ENCODE measurements at places on chromosomes 2 and 18. TPM values are rescaled to one million over a fixed set of nuclear protein-coding genes. Genes with fewer than 3 reads are reported as not detected.

DNA sequence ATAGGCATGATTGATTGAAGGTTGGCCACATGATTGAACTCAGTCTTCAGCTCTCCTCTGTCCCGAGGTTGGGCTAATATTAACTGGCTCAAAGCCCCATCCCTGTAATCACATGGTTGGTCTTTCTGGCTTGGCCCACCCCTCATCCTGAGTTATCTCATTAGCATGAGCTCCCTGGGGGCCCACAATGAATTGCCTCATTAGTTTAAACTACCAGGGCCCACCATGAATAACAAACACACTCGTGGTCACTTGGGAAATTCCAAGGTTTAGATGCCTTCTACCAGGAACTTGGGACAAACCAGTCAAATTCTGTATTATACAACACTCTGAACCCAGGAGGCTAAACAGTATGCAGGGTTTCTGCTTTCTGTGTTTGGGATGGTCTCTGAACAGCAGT is 121.7 kb upstream of the B3GNT2 start:
- H3K36me3 ChIP-seq: peaks cover 6% of the 10 kb centered on the region
- no peak overlapping the region for H3K27ac ChIP-seq
- H3K4me3 ChIP-seq: no peak overlapping the region
- DNase-seq: no peak
- no peaks in the 10 kb centered on the region for H3K27me3 ChIP-seq

GRCh38 chr2:26982102-26982742 is 11.8 kb downstream of the MAPRE3 start:
- H3K36me3 ChIP-seq: no peaks in the 10 kb centered on the region
- no peak overlapping the region for H3K4me3 ChIP-seq
- H3K4me1 ChIP-seq: no peaks in the 10 kb centered on the region
- H3K27me3 ChIP-seq: no peaks in the 10 kb centered on the region
- H3K27ac ChIP-seq: no peak overlapping the region

- no peaks in the 10 kb centered on the region for H3K4me1 ChIP-seq
- no peak overlapping the region for H3K27ac ChIP-seq
- no peaks in the 10 kb centered on the region for H3K27me3 ChIP-seq
- no peak overlapping the region for H3K4me3 ChIP-seq
These were observed 12.9 kb upstream of the ESPNL start for GRCh38 chr2:238087211-238087610.

DNA sequence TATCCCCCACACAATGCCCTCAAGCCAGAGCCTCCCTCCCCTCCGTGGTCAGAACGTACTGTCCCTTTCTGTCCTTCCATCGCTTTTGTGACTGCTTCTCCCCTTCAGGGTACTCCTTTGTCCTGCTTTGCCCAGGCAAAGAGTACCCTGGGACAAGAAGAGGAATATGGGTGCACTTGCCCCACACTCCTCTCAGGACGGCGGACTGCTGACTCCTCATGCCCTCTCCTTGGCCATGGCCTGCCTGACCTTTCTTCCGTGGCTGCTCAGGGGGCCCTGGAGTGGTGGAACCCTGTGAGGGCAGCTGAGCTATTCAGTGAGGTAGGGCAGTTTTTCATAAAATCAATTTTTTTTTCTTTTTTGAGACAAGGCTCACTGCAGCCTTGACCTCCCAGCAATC is 18.7 kb downstream of the C2orf74 start:
- H3K36me3 ChIP-seq: peaks cover 63% of the 10 kb centered on the region
- H3K27me3 ChIP-seq: no peaks in the 10 kb centered on the region
- H3K4me3 ChIP-seq: no peak overlapping the region
- DNase-seq: no peak

GRCh38 chr2:226190479-226191252 is 609.0 kb downstream of the IRS1 start:
- DNase-seq: no peak
- no peaks in the 10 kb centered on the region for H3K4me1 ChIP-seq
- no peaks in the 10 kb centered on the region for H3K36me3 ChIP-seq
- H3K27me3 ChIP-seq: no peaks in the 10 kb centered on the region
- H3K4me3 ChIP-seq: no peak overlapping the region

DNA sequence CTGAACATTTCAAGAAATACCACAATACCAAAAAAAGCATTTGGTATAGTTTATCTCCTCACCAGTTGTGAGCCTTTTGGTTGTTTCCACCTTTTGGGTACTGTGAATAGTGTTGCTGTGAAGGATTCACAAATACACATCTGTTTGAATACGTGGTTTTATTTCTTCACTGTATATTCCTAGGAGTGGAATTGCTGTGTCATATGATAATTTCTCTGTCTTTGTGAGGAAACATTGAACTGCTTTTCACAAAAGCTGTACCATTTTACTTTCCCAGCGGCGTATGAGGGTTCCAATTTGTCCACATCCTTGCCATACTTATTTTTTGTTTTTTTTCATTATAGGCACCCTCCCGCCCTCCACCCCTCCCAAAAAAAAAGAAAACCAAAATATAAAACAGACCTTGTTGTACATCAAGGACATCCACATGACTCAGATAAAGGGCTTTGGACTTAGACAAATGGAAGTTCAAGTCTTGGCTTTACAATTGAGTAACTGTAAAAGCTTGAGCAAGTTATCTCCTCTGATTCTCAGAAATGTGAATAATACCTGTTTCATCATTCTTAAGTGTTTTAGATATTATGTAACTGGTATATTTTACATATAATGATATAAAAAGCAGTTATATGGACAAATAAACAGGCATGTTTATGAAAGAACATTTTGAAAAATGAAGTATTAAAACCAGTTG is 19.0 kb downstream of the UBE2E3 start:
- no peak for DNase-seq
- no peaks in the 10 kb centered on the region for H3K4me1 ChIP-seq

- H3K4me3 ChIP-seq: no peak overlapping the region
- H3K36me3 ChIP-seq: no peaks in the 10 kb centered on the region
- H3K27ac ChIP-seq: no peak overlapping the region
- no peaks in the 10 kb centered on the region for H3K4me1 ChIP-seq
- DNase-seq: no peak
These were observed 16.4 kb upstream of the CNRIP1 start for GRCh38 chr2:68336192-68336591.

DNA sequence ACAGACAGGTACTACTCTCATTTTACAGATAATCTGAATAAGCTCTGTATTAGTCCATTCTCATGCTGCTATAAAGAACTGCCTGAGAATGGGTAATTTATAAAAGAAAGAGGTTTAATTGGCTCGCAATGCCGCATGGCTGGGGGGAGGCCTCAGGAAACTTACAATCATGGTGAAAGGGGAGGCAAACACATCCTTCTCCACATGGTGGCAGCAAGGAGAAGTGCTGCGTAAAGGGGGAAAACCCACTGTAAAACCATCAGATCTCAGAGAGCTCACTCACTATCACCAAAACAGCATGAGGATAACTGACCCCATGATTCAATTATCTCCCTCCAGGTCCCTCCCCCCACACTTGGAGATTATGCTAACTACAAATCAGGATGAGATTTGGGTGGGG is 254.4 kb downstream of the KCNE4 start:
- H3K27ac ChIP-seq: no peak overlapping the region
- H3K36me3 ChIP-seq: no peaks in the 10 kb centered on the region
- H3K4me1 ChIP-seq: no peaks in the 10 kb centered on the region
- H3K27me3 ChIP-seq: no peaks in the 10 kb centered on the region
- H3K4me3 ChIP-seq: no peak overlapping the region

- H3K4me1 ChIP-seq: no peaks in the 10 kb centered on the region
- H3K27me3 ChIP-seq: no peaks in the 10 kb centered on the region
- no peak overlapping the region for H3K27ac ChIP-seq
- H3K4me3 ChIP-seq: no peak overlapping the region
- no peak for DNase-seq
These were observed 154.8 kb upstream of the ZNF236 start for GRCh38 chr18:76667603-76668002.

DNA sequence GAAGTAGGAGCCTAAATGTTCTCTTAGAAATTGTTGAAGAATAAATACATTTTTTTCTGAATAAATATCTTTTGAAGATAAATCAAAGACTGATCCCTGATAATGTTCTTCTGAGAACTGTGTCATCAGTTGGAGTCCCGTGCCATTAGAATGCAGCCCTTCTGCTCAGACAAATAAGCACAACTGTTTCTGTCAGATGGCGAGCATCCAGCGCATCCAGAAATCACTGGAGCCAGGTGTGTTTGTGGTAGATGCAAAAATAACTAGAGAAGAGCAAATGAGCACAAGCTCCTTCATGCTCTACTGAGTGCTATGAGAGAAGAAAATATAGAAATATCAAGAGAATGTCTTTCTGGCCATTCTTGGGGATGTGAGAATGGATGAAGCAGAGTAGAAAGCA is 573.7 kb downstream of the THSD7B start:
- H3K27me3 ChIP-seq: no peaks in the 10 kb centered on the region
- no peak for DNase-seq
- no peaks in the 10 kb centered on the region for H3K4me1 ChIP-seq
- no peaks in the 10 kb centered on the region for H3K36me3 ChIP-seq

GRCh38 chr2:146579147-146579930 is 1265.5 kb upstream of the ACVR2A start:
- H3K4me1 ChIP-seq: no peaks in the 10 kb centered on the region
- no peaks in the 10 kb centered on the region for H3K36me3 ChIP-seq
- no peak overlapping the region for H3K4me3 ChIP-seq

GRCh38 chr18:37393945-37394609 is 171.5 kb downstream of the CELF4 start:
- no peaks in the 10 kb centered on the region for H3K4me1 ChIP-seq
- H3K4me3 ChIP-seq: no peak overlapping the region
- no peak for DNase-seq
- H3K27ac ChIP-seq: no peak overlapping the region

DNA sequence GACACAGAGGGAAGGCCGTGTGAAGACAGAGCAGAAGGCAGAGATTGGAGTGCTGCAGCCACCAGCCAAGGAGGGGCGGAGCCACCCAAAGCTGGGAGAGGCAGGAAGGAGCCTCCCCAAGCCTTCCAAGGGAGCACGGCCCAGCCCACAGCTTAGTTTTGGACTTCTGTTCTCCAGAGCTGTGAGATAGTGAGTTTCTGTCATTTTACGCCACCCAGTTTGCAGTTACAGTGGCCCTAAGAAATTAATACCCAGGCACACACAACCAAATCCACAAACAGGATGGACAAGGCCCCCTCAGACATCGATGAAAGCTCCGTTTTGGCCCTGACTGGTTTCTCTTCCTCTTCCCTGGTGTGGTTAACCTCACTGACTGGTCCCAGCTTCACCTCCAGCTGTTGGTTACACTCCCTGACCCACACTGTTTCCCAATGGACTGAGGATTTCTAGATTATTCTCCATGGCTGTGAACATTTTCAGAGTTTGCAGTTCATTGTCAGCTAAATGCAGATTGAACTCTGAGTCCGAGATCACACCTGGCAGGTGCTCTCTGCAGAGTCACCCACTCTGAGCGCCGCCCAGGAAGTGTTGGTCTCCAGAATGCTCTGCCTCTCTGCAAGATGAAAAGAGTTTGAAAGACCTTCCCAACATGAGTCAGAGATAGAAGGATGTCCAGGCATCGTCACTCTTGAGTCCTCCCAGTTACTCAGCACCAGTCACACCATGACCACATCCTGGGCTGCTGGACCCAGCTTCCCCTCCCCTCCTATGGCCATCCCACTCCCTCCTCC is 100.2 kb downstream of the TWIST2 start:
- no peak for DNase-seq
- no peaks in the 10 kb centered on the region for H3K27me3 ChIP-seq
- H3K4me3 ChIP-seq: no peak overlapping the region
- no peak overlapping the region for H3K27ac ChIP-seq

DNA sequence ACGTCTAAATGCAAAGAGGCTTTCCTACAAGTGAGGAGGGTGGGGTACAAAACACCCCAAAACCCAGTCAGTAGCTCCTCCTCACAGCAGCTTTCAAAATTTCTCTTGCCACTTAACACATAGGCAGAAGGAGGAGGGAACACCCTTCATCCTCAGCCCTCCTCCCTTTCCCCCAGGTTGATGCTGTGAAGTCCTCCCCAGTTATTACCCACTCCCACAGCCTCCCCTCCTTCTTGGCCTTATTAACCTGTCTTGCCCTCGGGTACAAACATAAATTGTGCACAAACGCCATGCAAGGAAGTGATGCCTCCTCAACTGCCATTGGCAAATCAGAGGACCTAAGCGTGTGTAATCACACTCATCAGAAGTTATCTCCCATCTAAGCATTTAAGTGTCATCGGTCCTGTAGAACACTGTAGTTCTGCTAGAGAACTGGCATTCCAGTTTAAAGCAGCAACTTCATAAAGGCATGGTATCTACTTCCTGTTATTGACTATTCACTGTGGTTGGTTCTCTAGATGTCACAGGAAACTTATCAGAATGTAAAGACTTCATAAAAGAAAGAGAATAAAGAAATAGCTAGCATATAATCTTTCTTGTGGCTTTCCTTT is at the start of gene DSC1:
Gene DSC1, minus strand, starts transcription at position 32 of the 611 bp plus-strand sequence. CDS start 262 bp downstream, outside the sequence.
- H3K4me3 ChIP-seq: peak within 1 kb of the TSS; percentile 28
- H3K27ac ChIP-seq: peak within 1 kb of the TSS; percentile 70
- no peaks in the 10 kb centered on the region for H3K4me1 ChIP-seq
- H3K36me3 ChIP-seq: no peaks in the 10 kb centered on the region
- H3K27me3 ChIP-seq: no peaks in the 10 kb centered on the region
- DNase-seq: peak; percentile 34

DNA sequence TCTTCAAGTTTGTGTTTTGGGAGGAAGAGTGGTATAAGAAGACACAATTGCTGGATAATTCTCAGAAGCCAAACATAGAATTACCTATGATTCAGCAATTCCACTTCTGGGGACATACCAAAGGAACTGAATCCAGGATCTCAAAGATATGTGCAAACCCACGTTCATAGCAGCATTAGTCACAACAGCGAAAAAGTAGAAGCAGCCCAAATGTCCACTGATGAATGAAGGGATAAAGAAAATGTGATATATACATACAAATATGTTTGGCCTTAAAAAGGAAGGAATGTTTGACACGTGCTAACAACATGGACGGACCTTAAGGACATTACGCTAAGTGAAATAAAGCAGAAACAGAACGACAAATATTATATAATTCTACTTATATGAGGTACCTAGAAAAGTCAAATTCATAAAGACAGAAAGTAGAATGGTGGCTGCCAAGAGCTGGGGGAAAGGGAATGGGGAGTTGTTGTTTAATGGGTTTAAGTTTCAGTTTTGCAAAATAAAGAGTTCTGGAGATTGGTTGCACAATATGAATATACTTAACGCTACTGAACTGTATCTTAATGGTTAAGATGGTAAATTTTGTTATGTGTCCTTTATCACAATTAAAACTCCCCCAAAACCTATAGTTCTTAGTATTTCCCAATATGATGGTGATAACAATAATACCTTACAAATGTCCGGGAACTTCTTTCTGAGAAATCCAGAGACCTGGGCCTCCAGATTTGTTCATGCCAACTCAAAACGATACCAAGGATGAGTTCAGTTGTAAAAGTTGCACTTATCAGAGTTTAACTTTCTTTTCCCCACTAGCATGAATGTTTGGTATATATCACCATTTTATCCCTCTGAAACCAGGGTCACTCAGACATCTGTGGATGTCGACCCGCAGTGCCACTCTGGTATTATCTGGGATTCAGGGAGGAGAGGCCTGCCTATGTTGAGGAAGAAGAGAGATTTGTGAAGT is 33.7 kb upstream of the WIPF1 start:
- H3K36me3 ChIP-seq: peaks cover 22% of the 10 kb centered on the region
- DNase-seq: no peak
- H3K27ac ChIP-seq: peak overlapping the region; percentile 82

IL1RL1 gene
- total RNA-seq: 7.9 TPM

LONRF2 gene
- total RNA-seq: not detected

GTF3C2 gene
- total RNA-seq: 70.7 TPM

ABCB11 gene
- total RNA-seq: not detected

SGPP2 gene
- total RNA-seq: 1.4 TPM

SLC19A3 gene
- total RNA-seq: not detected

MC2R gene
- total RNA-seq: not detected

PSMA8 gene
- total RNA-seq: 0.89 TPM

SLC35F5 gene
- total RNA-seq: 18.0 TPM
